ENCODE measurements at places on chromosomes 3 and 15. TPM values are rescaled to one million over a fixed set of nuclear protein-coding genes. Genes with fewer than 3 reads are reported as not detected.

Gene CKMT1B
- total RNA-seq = 0.32 TPM

Gene GOLGA8S
- total RNA-seq = 0.08 TPM

Gene ZNF774
- total RNA-seq = 0.82 TPM

Gene PP2D1
- not detected for total RNA-seq

Gene SPESP1
- 1.1 TPM for total RNA-seq

Gene CORO2B
- total RNA-seq = 0.26 TPM

All from activated T-helper 17 cell treated with anti-CD3 and anti-CD28 coated beads, Interleukin-2, amount 50 U/mL, for 72 hours (primary cell).